ENCODE measurements at places on chromosomes 16 and 17.

- no peak for DNase-seq
Observed at GRCh38 chr17:75124041-75124818, 7.3 kb downstream of the NT5C start.

- DNase-seq, result no peak
Observed at GRCh38 chr17:12024327-12024726, 3.6 kb downstream of the MAP2K4 start.

DNA sequence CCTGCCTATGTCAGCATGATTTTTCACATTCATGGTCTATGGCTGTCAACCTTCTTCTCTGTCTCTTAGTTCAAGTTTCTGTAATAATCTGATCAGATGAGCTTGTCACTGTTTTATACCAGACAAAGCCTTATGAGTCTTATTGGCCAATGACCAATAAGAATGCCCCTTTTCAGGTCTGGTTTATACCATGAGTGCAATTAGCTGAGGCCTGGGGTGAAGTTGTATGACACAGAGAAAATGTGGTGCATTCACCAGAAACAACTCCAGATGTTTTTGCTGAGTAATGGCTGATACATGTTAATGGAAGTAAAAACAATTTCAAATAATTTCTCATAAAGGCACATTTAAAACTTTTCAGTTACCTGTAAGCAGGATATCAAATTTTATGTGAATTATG is 218.6 kb upstream of the CDH8 start:
- DNase-seq, result no peak

GRCh38 chr17:1077581-1077985 is 80.7 kb downstream of the TIMM22 start:
- no peak for DNase-seq

GRCh38 chr17:5485270-5486205 is at the start of gene DERL2:
Gene DERL2, minus strand, starts transcription at chr17:5486178. Its CDS starts 17 bp downstream, at chr17:5486161.
- DNase-seq, result no peak

DNA sequence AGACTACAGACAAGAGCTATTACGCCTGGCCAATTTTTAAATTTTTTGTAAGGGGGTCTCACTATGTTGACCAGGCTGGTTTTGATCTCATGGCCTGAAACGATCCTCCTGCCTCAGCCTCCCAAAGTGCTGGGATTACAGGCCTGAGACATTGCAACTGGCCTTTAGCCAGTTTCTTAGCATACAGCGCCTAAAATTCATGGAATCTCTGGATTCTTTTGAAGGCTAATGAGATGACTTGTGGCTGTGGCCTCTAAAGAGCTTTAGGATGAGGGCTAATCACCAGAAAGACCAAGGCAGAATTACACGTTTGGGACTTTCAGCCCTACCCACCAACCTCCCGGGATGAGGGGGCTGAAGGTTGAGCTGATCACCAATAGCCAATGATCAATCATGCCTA is 34.6 kb downstream of the AKAP10 start:
- DNase-seq, result no peak

DNA sequence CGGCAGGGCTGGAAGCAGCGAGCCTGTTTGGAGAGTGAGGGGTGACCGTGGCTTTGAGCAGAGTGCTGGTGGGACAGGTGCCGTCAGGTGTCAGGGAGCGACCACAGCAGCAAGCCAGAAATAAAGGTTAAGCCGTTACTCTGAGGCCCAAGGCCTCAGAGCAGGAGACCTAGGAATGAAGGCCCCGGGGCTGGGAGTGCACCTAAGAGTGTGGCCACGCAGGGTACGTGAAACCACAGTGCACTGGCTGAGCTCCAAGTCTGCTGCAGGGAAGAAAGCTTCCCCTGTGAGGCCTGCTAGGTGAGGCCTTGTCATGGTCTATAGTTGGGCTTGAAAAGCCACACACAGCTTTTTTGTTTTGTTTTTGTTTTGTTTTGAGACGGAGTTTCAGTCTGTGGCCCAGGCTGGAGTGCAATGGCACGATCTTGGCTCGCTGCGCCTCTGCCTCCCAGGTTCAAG is 8.7 kb downstream of the CLUAP1 start:
- no peak for DNase-seq

GRCh38 chr16:67942200-67942509 is 1.8 kb downstream of the LCAT start:
- DNase-seq, result peak; percentile 78

DNA sequence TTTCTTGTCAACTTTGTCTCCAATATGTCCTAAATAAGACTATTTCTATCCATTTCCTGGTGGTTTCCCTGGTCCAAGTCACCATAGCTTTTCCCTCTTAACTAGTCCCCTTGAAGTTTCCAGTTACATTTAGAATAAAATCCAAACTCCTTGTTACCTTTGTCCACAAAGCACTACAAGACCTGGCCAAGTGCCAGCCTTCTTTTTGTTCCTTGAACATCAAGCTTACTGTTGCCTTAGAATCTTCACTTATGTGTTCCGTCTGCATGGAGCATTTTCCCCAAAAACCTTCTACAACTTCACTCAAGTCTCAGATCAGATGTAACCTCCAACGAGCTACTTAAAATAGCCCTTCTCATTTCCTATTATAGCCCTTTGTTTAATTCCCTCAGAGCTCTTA is 101.4 kb downstream of the ITFG1 start:
- DNase-seq, result no peak

DNA sequence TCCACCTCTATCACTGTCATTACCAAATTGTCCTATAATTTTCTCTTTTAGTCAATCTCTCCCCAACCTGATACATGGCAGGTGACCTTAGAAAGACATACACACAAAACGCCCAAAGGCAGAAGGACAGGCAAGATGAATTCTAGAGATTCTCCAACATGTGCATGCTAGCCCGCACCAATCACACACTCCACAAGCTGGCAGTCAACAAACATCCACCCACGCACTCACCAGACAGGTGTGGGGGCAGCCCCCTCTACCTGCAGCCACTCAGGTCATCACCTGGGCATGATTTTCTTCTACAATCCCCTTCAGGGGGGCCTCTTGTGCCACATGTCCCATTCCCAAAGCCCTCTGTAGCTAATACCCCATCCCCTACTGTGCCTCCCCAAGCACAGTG is 9.5 kb downstream of the MPP2 start:
- DNase-seq, result no peak

DNA sequence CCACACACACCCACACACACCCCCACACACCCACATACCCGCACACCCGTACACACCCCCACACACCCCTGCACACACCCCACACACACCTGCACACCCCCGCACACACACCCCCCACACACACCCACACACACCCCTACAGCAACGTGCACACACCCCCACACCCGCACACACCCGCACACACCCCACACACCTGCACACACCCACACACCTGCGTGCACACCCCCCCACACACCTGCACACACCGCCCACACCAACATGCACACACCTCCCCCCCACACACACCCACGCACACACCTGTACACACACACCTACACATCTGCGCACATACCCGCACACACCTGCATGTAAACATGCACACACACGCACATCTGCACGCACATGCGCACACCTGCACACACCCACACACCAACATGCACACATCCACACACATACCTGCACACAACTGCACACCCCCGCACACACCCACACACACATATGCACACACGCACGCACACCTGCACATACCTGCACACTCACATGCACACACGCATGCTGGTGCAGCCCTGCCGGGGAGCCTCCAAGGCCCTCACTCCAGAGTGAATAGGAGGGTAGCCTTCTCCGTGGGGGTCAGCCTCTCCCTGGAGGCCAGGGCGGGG is 7.5 kb downstream of the ASPSCR1 start:
- no peak for DNase-seq

DNA sequence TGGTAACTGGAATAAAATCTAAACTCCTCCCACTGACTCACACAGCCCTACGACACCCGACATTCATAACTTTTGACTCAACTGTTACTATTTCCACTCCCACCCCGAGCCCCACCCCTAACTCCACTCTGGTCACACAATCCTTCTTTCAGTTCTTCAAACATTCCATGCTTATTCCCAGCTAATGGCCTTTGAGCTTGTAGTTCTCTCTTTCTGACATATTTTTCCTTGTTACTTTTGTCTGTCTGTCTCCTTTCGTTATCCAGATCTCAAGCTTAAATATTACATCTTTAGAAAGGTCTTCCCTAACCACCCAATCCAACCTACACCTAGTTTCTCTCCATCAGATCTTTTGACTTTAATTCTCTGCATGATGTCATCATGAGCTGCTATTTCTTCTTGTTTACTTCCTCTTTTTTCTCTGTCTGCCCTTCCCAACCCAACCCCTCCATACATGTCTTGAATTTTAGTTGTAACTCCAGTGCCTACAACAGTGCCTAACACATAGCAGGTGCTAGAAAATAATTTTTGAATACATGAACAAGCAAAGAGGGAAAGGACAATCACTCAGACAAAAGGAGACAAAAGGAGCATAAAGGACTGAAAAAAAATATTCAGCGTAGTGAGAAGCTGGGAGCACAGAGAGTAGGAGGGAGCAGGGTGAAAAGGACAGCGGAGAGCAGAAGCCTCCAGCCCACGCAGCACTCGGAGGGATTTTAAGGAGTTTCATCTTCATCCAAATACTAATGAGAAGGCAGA is 65.2 kb upstream of the SMIM36 start:
- DNase-seq, result no peak

DNA sequence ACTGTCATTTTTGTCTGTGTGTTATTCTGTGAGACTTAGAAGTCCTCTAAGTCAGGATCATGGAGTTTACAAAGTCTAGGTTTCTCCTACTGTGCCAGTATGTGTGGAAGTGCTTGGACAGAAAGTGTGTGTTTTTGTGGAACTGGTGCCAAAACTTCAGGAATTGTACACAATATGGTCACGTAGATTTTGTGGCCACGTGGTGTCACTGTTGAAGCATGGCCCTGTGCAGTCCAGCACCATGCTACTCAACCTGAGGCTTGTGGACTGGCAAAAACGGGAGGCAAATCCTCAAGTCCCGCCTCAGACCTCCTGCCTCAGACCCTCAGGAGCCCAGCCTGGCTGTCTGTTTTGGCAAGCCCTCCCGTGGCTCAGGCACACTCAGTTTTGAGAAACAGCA is 16.7 kb upstream of the ALKBH5 start:
- no peak for DNase-seq

DNA sequence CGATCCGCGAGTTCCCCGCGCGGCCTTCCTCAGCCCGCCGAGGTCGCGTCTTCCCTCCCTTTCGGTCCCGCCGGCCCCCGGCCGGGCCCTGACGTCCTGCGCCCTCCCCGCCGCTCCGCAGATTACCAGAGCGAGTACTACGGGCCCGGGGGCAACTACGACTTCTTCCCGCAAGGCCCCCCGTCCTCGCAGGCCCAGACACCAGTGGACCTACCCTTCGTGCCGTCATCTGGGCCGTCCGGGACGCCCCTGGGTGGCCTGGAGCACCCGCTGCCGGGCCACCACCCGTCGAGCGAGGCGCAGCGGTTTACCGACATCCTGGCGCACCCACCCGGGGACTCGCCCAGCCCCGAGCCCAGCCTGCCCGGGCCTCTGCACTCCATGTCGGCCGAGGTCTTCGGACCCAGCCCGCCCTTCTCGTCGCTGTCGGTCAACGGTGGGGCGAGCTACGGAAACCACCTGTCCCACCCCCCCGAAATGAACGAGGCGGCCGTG is 5.4 kb downstream of the LHX1 start:
- no peak for DNase-seq

GRCh38 chr16:50821586-50821985 is 79.7 kb downstream of the CYLD start:
- DNase-seq, result no peak

- no peak for DNase-seq
Observed at GRCh38 chr17:82226809-82227628, 1.8 kb upstream of the SLC16A3 start.

DNA sequence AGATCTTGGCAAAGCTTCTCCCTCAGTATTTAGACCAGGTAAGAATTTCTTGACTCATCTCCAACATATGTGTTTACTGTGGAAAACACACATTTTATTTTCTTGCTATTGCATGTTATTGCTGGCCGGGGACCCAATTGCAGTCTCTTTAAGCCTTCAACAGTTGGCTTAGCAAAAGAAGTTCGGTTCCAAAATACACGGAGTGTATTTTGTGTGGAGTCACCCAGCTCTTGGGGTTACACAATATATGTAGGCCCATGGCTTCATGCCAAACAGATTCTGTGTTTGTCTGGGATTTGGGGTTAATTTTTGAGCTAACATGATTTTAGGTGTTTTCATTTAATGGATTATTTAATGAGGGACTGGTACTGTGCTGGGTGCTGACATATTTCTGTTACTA is 4.0 kb downstream of the ALDH3A2 start:
- DNase-seq, result no peak

- DNase-seq, result no peak
Observed at GRCh38 chr17:40550608-40551007, 14.7 kb downstream of the CCR7 start.

- no peak for DNase-seq
Observed at GRCh38 chr17:62705778-62706597, 78.5 kb downstream of the MRC2 start.

DNA sequence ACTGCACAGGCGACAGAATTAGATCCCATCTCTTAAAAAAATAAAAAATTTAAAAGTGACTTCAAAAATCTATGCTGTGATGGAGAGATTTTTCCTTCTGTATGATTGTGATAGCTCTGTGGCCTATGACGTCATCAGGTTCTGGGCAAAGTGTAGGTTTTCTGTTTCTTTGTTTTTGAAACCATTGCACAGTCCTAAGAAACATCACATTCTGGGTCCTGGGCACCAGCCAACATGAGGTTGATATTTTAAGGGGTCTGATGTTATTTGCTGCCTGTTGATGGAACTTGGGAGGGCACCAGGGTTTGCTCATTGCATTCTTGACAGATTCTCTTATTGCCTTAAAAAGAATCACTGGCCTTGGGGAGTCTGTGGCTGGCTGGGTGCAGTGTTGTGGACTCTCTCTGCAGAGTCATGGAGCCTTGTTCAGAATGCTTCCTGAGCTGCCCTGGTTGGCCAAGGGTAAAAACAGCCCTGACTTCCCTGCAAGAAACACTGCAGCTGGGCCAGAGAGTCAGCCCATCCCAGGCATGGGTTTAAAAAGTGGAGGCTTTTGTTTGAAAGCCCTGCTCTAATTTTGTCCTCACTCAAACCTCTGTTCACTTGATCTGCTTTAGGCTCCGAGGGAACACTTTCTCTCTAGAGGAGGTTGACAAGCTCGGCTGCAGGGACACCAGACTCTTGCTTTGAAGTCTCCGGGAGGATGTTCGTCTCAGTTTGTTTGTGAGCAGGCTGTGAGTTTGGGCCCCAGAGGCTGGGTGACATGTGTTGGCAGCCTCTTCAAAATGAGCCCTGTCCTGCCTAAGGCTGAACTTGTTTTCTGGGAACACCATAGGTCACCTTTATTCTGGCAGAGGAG is 10.5 kb upstream of the CYLD start:
- no peak for DNase-seq

GRCh38 chr17:13813347-13814240 is 211.9 kb upstream of the HS3ST3A1 start:
- no peak for DNase-seq

Data from GM19239 (cell line).